Effector CD4-positive, alpha-beta T cell (primary cell): ENCODE measurements at places on chromosomes 3 and 15.

- no peak for DNase-seq
These were observed 24.5 kb downstream of the IQGAP1 start for GRCh38 chr15:90412356-90413194.

GRCh38 chr3:196207833-196208607 is 3.2 kb downstream of the ZDHHC19 start:
- DNase-seq: peak; percentile 51

DNA sequence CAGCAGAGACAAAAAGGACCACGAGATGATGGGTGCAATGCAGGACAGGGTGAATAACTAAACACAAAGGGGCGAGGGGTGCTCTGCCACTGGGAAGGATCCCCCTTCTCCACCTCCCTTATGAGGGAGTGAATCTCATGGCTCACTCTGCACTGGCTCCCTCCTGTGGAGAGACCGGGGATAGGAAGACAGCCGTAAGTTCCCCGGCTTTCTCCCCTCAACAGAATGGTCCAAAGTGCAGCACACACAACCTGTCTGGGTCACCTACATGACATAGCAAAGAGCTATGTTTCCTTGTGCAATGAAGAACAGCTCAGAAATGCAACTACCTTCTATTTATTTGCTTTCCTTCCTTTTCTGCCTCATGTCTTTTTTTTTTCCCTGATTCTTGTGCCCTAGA is 7.8 kb upstream of the ACSBG1 start:
- DNase-seq: no peak

DNA sequence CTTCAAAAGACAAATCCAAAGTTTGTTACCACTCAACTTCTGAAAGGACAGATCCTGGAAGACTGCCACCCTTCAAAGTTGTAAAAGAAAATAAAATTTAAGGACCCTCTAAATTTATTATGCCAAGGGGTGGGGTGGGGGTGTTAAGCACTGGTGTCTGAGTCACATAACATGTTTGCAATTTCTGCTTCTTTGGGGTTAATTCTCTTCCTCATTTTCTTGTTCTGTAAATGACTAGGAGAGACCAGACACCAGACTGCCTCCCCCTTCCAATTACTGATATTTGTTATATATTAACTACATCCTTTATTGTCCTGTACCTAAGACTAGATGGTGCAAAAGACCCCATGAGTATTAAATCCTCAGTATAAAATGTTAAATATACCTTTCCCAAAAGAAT is 242.8 kb downstream of the ZNF385D start:
- no peak for DNase-seq

GRCh38 chr3:165895919-165896318 is 58.7 kb upstream of the BCHE start:
- DNase-seq: no peak

DNA sequence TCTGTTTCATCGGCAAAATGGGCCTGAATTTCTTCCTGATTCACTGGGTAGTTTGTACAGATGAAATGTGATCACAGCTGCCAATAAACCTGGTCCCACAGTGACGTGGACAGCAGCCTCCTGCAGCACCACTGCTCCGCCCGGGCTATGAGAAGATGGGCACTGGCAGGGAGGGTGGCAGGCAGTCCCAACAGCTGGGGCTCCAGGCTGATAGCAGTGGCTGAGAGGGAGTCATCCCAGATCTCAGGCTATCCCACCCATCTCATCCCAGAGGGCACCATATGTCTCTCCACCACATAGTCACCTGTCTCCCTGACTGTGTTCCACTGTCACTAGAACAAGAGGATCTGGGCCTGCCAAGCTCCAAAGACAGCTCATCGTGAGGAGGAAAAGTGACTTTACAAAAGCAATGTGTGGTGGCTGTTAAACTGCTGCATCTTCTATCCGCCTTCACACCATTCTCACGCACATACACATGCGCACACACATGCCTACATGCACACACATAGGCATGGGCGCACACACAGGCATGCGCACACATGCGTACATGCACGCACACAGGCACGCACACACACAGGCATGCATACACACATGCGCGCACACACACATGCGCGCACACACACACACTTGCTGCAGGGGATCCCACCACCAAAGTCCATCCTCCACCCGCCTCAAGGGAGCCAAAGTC is 46.2 kb downstream of the RGMA start:
- no peak for DNase-seq

DNA sequence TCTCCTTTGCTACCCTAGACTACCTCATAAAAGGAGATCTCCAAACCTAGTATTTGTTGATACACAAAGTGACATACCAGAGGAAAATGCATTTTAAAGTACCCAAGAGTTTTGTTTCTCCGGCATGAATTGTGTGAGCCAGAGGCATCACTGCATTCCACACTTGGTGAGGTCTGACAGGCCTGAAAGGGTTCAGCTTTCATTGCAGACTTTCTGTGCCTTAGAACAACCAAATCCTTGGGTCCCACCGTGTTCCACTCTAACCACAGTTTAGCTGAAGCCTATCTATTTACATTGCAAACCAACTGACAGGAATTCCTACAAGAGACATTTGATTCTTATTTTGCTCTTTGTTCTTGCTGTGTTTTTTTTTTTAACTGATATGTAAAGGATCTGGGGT is 21.0 kb upstream of the EID1 start:
- DNase-seq: no peak

- no peak for DNase-seq
These were observed 517.2 kb downstream of the SHQ1 start for GRCh38 chr3:72331076-72331475.

DNA sequence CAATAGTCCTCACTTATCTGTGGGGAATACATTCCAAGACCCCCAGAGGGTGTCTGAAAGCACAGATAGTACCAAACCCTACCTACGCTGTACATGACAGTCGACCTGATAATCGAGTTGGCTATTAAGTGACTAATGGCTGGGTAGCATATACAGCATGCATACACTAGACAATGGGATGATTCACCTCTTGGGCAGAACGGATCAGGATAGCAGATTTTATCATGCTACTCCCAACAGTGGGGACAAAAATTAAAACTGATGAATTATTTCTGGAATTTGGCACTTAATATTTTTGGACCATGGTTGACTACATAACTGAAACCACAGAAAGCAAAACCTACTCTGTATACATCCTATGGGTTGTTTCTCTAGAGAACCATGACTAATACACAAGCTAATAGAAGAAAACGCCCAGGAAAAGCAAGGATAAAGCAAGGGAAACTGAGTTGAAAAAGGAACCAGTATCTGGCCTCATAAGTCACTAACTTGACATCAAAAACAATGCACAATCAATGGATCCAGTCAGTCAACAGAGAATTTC is 15.5 kb downstream of the ATG3 start:
- DNase-seq: no peak

DNA sequence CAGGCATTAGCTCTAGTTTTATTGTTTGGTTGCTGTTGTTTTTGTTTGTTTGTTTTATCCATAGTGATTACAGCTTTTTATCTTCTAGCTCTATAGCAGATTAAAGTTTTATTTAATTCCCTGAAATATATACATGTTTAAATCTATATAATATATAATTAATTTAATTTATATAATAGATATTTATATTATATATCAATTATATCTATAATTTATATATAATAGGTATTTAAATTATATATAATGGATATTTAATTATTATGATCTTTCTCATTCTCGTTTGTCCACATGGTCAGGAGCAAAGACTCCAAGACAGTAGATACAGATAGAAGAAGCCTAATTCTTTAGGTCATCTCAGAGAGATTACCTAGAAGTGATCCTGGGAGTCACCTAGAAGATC is 238.8 kb upstream of the GPR149 start:
- DNase-seq: no peak
